ENCODE measurements at places on chromosomes 7 and 10.

DNA sequence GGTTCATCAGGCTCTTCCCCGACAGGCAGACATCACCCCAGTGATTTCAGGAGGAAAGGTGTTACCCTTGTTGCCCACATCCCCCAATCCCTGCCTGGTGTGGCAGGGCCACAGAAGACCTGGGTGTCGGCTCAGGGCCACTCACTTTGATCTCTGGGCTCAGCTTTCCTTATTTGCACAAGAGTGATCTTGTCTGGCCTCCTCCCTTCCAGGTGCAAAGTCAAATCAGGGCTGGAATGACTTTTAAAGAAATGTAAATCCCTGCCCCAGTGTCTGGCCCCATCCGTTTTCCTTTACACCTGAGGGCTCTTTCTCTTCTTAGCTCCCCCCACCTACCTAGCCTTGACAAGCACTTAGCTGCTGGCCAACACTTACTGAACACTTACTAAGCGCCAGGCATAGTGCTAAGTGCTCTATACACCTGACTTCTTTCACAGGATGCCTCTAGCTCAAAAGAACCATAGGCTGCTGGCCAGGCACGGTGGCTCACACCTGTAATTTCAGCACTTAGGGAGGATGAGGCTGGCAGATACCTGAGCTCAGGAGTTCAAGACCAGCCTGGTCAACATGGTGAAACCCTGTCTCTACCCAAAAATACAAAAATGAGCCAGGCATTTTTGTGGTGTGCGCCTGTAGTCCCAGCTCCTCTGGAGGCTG lies 979 bp upstream of the NODAL start:
- no peak for DNase-seq

GRCh38 chr7:29177963-29178600 lies 16.5 kb upstream of the CHN2 start:
- no peak for DNase-seq

GRCh38 chr7:107446988-107447387 lies 22.9 kb upstream of the GPR22 start:
- no peak for DNase-seq

DNA sequence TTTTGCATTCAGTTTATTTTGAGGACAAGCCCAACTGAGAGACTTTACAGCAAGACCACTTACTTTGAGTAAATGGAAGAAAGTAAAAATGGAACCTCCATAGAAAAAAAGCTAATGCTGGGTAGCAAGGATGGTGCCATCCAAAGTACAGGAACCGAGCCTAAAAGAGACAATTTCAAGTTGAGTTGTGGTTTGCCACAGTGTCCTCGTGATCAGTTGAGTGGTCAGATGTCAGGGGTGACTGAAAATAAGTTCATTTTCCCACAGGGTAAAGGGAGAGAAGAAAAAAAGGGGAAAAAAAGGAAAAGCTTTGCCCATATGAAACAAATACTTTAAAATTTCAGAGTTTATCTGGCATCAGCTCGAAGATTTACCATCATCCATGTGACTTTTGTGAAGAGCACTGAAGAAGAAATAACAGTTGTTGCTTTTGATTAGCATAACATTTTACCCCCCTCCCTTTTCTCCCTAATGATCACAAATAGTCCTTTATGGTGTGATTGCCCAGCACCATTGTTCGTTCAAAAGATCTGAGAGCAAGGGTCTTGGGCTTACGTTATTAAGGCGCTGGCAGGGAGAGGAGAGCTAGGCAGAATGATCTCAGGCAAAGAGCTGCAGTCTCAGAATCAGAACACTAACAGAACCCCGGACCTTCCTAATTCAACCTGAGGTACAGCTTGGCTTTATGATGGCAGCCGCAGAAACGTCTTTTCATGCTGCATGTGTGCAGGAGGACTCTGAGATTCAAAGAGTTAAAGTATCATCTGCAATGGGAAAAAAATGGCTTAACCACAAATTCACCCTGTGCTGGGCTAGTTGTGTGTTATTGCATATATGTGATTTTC lies 338.1 kb downstream of the RNLS start:
- DNase-seq = no peak

DNA sequence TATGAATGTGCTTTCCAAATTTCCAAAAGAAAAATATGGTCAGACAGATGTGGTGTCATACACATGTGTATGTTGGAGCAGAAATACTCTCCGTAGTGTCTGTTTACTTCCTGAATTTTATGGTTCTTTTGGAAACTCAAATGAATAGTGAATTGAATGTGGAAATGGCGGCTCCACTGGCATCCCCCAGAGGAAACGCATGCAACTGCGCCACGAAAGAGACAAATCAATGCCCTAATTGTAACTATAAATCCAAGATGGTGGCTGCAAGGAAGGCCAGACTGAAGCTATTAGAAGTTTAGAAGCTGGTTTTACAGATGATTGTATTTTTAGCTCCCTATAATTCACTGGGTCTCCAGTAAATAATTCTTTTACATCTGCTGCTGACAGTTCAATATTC lies 246.7 kb downstream of the FGFR2 start:
- DNase-seq = no peak

- no peak for DNase-seq
Observed at GRCh38 chr7:70733090-70733489, 398.9 kb upstream of the GALNT17 start.

GRCh38 chr7:152392254-152392653 lies 43.5 kb downstream of the KMT2C start:
- DNase-seq = no peak

DNA sequence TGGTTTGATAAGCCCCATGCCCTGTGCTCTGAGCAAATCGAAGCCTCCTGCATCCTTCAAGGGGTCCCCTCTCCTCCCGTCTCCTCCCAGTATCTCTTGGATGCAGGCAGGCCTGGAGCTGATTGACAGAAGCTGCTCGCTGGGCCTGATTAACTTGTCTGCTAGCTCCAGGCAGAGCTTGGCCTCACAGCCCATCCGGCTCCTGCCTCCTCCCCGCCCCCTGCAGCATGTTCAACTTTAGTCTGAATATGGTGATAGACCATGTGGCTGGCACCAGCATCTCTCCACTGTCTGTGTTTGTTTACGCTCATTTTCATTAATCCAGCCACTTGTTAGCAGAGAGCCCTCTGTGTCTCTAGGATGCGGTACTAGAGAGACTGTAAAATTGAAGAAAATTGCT lies 432.2 kb downstream of the DPP6 start:
- no peak for DNase-seq

GRCh38 chr10:59433720-59434428 lies 71.5 kb upstream of the FAM13C start:
- no peak for DNase-seq

GRCh38 chr7:49174396-49174795 lies 250.0 kb downstream of the CDC14C start:
- no peak for DNase-seq

DNA sequence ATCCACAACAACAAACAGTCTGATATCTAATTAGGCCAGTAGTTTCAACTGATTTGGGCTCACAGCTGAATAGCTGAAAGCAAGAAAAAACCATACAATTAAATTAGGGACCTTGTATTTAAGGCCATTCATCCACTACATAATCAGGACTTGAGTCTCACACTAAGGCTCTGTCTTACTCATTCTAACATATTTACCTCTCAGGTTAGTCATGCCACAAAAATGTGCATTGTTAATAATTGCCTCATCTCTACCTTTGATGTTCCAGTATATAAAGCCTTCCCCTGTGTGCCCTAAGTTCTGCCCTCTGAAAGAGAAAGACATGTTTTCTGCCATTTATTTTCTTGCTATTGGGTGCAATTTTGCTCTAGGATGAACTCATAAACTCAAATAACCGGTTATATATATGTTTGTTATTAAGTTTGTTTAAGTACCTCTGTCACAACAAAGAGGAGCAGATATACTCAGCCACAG lies 5.3 kb upstream of the C1GALT1 start:
- DNase-seq = no peak

GRCh38 chr10:100021322-100021721 lies 11.6 kb upstream of the DNMBP start:
- DNase-seq = no peak

DNA sequence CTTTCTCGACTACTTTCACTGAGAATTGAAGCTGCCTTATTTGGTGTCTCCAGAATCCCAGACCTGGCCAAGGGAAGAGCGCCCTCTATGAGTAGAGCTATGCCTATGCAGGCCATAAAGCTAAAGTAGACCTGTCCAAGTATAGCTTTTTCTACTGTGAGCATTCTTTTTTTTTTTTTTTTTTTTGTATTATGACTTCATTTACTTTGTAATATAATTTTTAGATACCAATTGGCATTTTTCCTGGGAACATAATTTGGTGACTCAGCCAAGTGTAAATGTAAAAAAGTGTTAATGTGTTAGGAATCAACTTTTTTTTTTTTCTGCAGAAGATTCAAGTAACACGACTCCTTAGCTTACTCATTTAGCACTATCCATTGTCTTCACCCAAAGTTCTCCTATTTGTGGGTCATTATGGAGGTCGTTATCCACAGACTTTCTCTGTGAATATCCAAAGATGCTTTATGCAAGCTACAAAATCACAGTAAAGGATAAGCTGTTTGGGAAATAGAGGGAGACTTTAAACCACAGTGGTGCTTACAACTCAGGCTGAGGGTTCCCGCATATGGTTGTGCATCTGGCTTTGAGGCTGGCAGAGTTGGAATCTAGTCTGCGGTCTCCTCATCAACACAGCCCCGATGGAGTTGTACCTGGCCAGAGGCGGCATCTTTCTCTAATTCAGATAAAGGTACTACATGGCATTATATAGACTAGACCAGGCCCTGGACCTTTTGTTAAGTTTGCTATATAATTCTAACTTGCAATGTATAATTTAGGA lies 1040.2 kb upstream of the SORCS1 start:
- DNase-seq = peak; percentile 53

GRCh38 chr7:74030861-74031260 lies 2.9 kb downstream of the ELN start:
- no peak for DNase-seq

DNA sequence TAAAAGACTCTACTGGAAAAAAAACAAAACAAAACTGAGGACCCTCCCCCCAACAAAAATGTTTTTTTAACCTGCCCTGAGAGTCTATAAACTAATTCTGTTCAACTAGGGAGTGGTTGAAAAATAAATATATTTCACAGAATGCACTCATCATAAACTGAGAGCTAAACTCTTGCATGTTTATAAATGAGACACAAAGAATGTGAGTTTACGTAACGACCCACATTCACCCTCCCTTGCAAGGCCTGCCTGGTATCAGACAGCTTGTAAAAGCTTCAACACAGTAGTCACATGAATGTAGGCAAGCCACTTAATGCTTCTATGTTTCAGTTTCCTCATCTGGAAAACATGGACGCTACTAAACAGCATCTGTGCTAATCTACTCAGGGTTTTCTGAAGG lies 50.3 kb downstream of the JAZF1 start:
- no peak for DNase-seq

GRCh38 chr7:128781126-128781525 lies 5.5 kb upstream of the OPN1SW start:
- DNase-seq = no peak

DNA sequence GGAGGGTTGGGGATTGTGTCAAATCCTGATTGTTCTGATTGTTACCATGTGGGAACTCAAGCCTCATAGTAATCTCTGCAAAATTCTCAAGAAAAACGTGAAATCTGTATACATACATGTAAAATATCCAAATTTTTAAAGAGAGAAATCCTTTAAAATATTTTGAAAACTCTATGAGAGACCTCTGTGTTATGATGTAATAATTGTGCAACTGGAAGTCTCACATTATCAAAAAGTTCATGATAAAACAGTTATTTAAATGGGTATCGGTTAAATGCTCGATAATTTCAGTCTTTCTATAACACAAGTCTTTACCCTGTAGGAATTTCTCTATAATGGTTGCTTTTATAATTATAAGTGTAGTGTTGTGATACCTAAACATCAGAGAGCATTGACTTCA lies 95.5 kb downstream of the TMEM26 start:
- DNase-seq = no peak

GRCh38 chr10:61758433-61758832 lies 95.7 kb downstream of the CABCOCO1 start:
- no peak for DNase-seq

DNA sequence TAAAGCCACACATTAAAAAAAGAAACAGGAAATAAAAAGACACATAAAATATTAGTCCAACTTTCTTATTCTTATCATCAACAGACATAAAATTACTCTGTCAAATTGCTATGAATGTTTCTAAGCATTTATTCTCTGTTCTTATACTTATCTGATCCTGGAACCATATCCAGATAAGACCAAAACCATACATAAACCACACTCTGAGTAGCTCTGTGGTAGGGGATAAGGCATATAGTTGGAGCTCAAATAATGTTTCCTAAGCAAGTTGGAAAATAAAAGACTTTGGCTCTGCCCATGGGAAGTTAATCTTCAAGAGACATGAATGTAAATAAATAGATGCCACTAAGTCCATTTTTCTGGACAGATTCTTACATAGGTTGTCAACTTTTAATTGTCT lies 103.1 kb upstream of the PLXDC2 start:
- no peak for DNase-seq

DNA sequence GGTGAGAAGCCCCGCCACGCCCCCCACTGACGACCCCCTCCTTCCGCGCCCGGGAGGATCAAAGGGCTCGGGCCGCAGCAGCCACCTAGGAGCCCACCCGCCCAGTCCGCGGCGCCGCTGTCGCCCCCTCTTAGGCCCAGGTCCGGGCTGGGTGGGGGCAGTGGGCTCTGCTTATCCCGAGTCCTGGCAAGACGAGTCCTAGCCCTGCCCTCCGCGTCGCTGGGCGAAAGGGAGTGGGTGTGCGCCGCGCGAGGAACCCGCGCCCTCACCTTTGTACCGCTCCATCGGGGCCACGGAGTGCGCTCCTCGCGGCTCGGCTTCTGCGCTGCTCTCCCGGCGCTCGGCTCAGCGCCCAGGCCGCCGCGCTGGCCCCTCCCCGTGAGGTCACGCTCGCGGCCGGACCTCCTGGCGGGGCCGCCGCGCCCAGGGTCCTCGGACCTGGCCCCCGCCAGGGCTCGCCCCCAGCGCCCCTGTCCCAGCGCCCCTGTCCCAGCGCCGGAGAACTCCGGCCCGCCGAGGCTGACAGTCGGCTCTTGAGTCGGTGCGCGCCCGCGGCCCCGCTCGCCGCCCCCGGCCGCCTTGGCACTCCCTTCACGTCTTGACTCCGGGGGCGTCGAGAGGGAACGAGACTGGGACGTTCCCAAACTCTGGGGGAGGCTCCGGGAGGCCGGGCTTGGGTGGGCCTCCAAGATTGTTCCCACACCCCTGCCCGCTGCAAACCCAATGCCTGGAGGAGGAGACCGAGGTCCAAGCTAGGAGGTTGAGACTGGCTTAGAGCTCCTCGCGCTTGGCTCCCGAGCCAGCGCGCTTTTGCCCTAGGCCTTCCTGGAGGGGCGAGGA lies at the start of gene AFAP1L2:
AFAP1L2 (minus strand) TSS at position 332 of the 840 bp plus-strand sequence; CDS start at position 285, 47 bp downstream.
- no peak for DNase-seq

DNA sequence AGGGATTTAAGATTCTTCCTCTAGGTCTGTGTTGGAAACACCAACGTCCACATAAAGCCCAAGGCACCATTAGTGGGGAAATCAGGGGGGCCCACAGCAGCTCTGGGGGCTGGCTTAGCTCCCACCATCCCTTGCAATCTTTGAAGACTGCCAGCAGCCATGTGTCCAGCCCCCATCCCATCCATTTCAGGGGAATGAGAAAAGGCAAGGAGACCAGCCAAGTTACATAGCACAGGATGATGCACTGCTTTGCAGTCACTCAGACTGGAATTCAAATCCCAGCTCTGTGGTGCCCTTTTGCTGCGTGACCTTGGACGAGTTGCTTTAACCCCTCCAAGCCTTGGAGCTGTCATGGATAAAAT lies 108.9 kb upstream of the ZMIZ1 start:
- no peak for DNase-seq

- peak; percentile 52 for DNase-seq
Observed at GRCh38 chr10:103241262-103242011, 4.2 kb upstream of the RPEL1 start.

- no peak for DNase-seq
Observed at GRCh38 chr7:148115308-148115707, 475.3 kb upstream of the C7orf33 start.
